Cerebellar nuclear complex (tissue), 1 donor: ENCODE measurements at places on chromosomes 1 and 21.

DNA sequence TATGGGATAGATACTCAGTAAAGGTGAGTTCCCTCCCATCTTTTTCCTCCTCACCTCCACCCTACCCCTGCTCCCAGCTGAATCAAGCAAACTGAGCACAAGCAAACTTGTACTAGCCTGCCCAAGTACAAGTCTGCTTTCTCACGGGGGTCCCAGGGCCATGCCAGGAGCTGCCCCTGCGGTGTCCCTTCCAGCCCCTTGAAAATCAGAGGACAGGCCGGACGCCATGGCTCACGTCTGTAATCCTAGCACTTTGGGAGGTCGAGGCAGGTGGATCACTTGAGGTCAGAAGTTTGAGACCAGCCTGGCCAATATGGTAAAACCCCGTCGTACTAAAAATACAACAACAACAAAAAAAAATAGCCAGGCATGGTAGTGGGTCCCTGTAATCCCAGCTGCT is 17.5 kb upstream of the IFFO2 start:
- no peak for DNase-seq

- no peak for DNase-seq
Measured at GRCh38 chr1:177126267-177126666, 38.2 kb downstream of the ASTN1 start.

DNA sequence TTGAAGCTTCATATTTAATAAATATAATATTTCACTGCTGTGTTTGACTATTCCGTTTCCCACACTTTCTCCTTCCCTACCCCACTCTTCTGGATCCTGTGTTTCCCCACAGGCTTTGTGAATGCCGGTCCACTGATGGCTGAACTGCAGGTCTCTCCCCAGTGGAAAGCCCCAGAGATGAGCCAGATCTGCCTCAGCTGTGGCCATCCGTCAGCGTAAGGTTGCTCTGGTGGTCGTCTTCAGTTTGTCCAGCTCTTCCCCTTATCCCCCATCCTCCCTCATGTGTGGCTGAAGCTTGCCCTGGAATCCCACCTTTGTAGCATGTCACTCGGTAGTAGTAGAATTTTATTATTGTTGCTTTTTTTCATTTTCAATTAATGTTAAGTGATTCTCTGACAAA is 11.4 kb downstream of the SMAP2 start:
- DNase-seq = no peak

GRCh38 chr1:30857062-30857461 is 51.5 kb downstream of the SDC3 start:
- DNase-seq = no peak

GRCh38 chr1:166814611-166815010 is 24.7 kb upstream of the POGK start:
- no peak for DNase-seq

DNA sequence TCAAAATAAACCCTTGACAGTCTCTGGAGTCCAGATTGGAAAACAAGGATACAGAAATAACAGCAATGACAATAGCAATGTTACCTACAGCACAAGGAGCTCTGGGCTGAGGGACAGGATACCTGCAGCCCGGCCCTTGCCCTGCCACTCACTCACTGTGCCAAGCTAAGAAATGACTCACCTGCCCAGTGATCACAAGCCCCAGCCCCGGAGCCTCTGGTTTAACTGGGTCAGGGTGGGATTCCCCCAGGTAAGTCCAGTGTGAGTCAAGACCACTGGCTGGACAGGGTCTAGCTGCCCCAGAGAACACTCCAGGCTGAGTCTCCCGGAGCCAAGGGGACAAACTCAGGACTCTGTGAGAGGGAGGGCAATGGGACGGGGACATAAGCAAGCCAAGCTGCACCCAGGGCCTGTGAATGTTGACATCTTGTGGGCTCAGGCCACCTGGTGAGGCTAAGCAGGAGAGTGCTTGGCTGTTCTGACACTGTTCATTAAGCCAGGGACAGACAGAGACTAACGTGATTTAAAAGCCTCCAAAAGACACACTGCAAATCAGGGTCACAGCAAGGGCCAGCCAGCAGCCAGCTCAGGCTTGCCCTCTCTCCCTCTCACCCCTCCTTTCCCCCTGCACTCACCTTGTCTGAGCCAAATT is 64.1 kb downstream of the MIS18A start:
- DNase-seq = no peak

DNA sequence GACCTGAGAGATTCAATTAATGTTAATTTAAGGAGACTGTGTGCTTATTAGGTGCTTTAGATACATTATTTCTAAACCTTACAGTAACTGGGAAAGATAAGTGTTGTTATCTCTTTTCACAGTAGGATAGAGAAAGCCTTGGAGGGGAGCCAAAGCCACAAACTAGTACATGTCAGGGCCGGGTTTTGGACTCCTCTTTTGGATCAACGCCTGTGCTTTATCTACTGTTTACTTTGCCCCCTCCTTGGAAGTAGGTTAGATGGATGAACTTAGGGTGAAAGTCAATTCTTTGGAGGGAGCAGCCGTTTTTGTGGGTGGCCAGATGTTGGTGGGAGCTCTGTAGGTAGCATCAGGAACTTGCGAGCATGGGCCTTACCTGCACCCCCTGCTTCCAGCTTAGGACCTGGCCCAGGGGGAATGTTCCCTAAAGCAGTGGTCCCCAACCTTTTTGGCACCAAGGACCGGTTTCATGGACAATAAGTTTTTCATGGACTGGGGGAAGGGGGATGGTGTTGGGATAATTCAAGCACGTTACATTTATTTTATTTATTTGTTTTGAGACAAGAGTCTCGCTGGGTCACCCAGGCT is 1.7 kb downstream of the HHAT start:
- no peak for DNase-seq

DNA sequence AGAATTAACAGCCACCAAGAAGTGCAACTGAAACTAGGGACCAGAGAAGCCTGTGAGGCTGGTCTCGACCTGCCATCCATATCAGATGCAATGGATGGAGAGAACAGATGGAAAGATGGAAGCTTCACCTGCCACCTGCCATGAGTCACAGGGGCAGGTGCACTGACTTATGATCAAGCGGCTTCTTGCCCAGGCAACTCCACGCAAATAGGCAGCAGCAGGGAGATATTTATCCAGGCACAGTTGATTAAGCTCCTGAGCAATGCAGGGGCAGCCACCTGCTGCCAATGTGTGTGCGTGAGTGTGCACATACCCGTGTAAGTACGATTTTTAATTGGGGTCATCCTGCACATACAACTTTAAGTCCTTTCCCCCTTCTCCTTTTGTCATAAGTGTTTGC is 174.2 kb downstream of the PTPRU start:
- DNase-seq = no peak

- DNase-seq = no peak
Measured at GRCh38 chr1:109246141-109246551, 3.2 kb upstream of the CELSR2 start.

DNA sequence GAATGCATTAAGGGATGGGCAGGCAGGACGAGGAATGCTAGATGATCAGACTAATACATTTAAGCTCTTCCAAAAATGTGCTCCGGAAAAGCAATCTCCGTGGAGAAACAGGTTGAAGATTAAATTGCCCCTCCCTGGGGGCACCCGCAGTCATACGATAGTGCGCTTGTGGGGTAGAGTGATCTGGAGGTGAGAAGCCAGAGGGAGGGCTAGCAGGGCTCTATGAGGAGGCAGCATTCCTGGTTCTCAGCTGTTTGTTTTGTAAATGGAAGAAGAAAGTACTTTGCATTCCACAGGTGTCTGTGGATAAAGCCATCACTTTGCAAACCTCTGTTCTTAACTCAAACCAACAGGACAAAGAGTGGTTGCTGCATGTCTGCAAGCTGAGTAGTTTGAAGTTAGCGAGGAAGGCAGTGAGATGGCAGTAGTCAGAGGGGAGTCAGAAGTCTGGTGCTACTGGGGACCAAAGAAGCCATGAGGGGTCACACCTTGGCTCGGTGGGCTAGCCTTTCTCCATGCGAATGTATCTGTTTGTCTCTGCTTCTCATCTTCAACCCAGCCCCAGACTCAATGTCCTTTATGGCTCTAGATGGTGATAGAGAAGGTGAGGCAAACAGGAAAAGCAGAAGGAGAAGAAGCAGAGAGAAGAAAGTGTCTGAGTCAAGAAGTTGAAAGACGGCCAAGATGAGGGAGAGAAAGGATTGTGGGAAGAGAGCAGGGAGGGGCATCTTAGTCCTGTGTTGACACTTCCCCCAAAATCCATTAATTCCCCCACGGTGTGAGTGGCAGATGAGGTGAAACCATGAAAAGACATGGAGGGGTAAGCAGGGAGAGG is 65.2 kb upstream of the GJA8 start:
- no peak for DNase-seq

GRCh38 chr1:88237058-88237457 is 447.0 kb upstream of the PKN2 start:
- DNase-seq = no peak

GRCh38 chr1:217524787-217525520 is 105.9 kb downstream of the GPATCH2 start:
- no peak for DNase-seq

DNA sequence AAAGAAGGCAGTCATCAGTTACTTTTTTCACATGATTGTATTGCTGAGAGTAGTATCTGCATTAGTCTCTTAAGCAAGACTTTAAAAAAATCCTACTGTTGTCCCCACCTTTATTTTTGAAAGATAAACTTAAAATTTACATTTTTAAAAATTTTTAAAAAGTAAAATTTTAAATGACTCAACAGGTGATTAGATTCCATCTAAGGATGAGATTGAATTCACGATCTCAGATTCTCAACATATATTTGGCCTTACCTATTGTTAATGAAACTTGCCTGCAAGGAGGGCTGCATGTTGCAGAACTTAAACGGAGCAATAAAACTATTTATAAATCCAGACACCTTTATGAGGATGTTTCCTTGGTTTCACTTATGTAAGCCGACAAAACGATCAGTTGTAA is 75.2 kb downstream of the OLFML2B start:
- DNase-seq = no peak
